Astrocyte (in vitro differentiated cells and primary cell): ENCODE measurements at places on chromosomes 2 and 18.
A peak's percentile ranks its signal among the peaks of the same experiment; 100 is the strongest.

DNA sequence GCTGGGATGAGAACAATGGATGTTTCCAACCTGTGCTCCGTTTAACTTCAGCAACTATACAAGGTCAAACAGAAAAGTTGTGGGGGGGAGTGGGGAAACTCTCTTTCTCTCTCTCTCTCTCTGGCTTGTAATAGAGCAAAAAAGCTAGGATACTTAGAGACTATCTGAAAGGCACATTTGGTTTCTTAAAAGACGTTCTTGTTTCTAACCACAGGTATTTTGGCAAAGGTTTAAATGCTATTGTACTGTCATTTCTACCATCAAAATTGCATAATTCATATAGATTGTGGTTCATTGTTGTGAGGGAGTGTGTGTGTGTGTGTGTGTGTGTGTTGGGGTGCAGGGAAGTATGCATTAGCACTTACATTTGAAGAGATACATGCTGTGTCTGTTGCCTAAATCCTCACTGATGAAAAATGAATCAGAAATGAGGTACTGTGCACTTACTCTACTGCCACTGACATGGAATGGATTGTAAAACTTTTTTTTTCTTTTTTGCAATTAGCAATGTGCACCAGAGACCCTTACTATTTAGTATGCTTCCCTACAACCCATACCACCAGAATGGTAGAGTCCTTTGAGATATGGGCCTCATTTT, 841.0 kb upstream of the PIK3C3 start:
- DNase-seq = peak; percentile 85

DNA sequence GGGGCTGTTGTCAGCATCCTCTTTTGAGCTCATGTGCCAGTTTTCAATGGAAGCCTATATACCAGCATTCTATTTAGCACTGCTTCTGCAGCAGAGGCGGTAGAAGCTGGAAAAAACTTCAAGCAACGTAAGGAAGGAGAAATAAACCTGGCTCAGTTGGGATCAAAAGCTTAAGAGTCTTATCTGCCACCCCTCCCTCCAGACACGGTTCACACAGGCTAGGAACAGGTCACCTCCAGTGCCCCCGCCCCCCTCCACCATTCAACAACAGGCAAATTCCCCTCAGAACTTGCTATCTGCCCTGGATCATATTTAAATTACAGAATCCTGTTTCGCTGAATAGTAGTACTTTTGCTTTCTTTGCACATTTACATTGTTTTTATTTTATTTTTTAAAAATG, 384.8 kb upstream of the PKDCC start:
- no peak for DNase-seq

GRCh38 chr2:164069540-164069939, 333.7 kb upstream of the FIGN start:
- no peak for DNase-seq

- no peak for DNase-seq
Observed at GRCh38 chr18:12811191-12811950, 72.7 kb downstream of the PTPN2 start.

- DNase-seq = no peak
Observed at GRCh38 chr2:147777394-147777793, 67.4 kb upstream of the ACVR2A start.

GRCh38 chr2:151691631-151692030, 42.6 kb downstream of the NEB start:
- no peak for DNase-seq

GRCh38 chr18:2325308-2325849, 245.9 kb downstream of the METTL4 start:
- peak; percentile 77 for DNase-seq

DNA sequence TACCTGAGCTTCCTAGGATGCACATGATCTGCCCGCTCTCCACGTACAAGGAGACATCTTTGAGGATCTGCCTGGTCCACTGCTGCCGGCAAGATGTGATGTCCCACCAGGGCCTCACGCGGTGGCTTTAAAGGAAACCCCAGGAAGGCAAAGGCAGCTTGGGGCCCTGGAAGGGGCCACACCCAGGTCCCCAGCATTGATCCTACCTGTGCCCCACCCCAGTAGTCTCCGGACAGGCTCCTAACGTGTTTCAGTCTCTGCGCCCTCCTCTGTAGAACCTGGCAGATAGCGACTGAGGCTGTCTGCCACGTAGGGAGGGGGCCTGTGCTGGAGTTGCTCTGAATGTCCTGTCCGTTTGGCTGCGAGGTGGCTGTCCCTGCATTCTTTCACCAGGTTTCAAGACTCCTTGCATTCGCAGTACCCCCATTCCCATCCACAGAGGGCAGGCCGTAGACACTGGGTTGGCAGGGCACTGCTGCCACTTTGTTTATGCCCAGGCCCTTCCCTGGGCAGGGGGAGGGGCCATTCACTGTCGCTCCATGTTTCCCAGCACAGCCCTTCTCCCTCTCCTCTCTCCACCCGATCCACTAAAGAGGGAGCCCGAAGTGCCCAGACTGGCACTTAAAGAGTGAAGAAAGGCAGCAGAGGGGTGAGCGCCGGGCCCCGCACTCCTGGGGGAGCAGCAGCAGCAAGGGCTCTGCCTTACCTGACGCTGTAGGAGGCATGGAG, 644 bp downstream of the ABCG5 start:
- no peak for DNase-seq

DNA sequence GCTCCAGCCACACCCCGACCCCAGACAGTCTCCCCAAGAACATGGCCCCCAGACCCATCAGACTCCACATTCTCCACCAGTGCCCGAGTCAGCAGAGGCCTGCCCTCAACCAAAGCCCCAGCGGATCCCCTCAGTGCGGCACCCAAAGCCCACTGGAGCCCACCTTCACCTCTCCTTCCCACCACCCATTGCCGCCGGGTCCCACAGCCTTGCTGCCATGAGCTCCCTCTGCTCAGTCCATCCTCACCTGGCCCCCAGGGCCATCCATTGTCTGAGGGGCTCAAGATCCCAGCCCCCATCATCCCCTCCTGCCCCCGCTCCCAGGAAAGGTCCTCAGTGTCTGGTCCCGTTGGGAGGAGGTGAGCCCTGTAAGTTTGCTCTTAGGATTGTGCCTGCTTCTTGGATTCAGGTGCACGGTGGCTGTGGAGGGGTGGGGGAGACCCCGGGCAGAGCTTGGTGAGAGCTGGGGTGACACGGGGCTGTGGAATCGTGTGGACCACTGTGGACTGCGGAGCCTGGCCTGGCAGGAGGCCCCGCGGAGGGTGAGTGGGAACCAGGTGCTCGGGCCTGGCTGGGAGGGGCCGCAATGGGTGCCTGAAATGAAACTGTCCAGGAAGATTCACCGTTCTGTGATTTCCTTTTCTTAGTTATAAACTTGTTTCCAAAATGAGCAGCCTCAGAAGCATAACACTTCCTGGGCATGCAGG, 32.7 kb upstream of the GPC1 start:
- no peak for DNase-seq

DNA sequence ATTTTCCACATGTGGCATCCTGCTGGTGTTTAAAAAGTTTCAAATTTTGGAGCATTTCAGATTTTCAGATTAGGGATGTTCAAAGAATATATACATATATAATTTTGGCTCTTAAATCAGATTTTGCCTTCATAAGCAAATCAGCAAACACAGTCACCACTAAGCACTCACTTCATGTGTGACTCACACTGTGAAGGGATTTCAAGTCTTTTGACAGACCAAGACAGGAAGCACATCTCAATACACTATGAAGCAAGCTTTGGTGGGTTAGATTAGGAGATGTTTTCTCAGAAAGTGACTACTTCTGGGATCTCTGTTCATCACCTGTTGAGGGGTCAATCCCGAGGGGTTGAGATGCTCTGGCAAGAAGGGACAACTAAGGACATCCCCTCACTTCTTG, 227.8 kb upstream of the RBBP8 start:
- DNase-seq = peak; percentile 85

GRCh38 chr2:7027411-7027810, 110.2 kb downstream of the RNF144A start:
- no peak for DNase-seq

DNA sequence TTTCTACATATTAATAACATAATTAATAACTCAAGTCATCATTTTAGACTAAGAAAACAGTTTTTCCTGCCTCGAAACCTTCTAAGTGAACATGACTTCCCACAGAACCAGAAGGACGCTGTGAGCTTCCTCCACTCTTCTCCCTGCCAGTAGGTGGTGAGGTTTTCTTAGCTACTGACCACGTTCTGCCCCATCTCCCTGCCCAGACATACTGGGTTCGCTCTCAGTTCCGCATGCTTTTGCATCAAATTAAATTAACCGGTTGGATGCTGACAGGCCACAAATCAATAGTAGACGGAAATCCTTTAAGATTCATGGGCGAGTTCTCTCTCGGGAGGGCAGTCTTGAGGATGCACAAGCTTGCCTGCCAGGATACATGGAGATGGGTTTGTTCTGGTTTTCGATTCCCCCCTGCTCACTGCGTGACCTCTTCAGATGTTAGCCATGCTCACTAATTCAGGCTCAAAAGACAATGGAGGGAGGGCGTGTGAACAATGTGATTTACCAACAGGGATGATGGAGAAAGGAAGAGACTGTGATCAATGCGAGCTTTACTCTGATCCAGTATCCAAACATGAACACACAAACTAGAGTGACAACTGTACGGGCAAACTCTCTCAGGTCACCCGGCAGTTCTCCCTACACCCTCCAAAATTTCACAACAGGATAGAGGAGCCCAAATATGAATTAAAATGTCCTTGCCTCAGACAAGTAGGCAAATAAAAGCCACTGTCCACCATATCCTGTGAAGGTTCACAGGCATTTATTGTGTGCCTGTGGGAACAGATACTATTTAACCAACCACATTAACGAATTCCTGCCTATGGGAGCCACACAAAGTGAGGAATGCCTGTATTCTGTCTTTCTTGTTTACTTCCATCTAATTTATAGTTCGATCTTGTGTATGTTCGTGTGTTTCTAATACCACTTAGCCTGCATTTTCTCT, 375.7 kb downstream of the EIPR1 start:
- no peak for DNase-seq

- no peak for DNase-seq
Observed at GRCh38 chr2:181991171-181991885, 5.7 kb downstream of the PPP1R1C start.

- DNase-seq = no peak
Observed at GRCh38 chr2:175431101-175431946, 249.8 kb upstream of the ATP5MC3 start.

GRCh38 chr18:68842951-68843350, 45.1 kb downstream of the CCDC102B start:
- DNase-seq = no peak

- no peak for DNase-seq
Observed at GRCh38 chr2:148965623-148966437, 72.7 kb upstream of the LYPD6B start.

GRCh38 chr2:10084223-10084865, 4.1 kb upstream of the CYS1 start:
- no peak for DNase-seq

DNA sequence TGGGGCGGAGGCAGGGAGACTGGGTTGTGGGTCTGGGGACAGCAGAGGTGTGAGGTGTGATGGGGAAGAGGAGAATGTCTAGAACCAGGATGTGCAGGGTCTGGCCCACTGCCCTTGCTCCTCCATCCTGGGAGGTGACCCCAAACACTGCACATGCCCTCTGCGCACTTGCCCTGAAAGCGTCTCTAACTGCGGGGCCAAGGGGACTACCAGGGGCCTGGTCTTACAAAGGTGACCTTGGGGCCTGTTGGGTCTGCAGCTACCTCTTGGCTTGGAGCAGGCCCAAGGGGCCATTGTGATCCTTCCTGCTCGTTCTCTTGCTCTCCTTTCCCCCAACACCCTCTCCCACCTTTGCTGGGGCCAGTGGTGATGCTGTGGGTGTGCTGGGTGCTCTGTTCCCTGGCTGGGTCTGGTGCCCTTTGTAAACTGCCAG, 48.0 kb upstream of the FAHD2A start:
- DNase-seq = no peak

- no peak for DNase-seq
Observed at GRCh38 chr2:204072443-204073324, 136.1 kb downstream of the ICOS start.

DNA sequence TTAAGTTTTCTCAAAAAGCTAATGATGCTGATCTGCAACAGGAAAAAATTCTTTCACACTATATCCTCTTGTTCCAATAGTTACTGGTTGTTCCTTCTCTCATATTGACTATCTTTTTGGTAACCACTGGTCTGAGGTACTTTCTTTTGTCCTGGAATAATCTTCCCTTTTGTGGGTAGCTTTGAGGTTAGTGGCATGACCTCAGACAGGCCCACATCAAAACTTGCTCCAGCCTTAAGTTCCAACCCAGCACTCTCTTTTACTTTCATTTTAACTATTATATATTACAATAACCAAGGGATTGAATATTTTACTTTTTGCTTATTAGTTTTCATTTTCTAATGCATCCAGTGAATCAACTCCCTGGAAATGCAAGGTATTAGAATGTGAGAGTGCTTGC, 9.5 kb downstream of the REG1A start:
- no peak for DNase-seq

GRCh38 chr2:38436227-38436664, 59.2 kb upstream of the ATL2 start:
- no peak for DNase-seq

GRCh38 chr2:144668493-144669110, 148.7 kb upstream of the ZEB2 start:
- no peak for DNase-seq

DNA sequence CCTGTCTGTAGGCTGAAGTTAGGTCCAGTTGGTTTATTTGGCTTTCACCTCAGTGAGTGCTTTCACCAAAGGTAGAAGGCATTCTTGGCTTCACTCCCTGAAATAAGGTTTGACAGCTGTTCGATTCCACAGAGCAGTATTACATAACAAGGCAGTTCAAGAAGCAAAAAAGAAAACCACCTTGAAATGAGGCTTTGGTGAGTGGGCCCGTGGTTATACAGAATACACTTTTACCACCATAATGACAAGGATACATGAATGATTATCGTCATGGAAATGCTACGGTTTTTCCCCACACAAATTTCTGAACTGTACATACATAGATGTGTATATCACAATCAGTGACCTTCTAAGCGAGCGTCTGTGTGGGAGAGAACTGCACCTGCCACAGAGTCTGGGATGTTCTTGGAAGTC, 80.0 kb upstream of the CHRNA1 start:
- no peak for DNase-seq

- DNase-seq = no peak
Observed at GRCh38 chr2:65073879-65074565, 17.8 kb downstream of the CEP68 start.

DNA sequence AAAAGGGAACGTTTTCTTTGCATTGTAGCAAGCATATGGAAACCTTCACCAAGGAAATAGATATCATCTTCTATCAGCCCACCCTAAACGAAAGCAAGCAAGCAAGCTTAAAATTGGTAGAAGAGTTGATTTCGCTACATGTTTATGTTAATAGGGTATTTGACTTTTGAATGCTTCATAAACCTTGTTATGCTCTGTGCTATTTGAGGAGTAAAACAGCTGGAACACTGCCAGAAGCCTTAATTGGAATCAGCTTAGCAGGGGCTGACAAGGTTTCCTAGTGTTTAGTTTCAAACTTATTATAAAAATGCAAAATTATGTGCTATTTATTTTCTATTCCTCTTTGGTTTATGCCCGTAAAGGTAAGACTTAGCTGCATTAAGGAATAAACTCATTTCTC, 70.6 kb upstream of the LINC00305 start:
- DNase-seq = no peak
